Activated CD8-positive, alpha-beta memory T cell treated with anti-CD3 and anti-CD28 coated beads for 1 hour (primary cell): ENCODE measurements at places on chromosomes 12 and 14.

DNA sequence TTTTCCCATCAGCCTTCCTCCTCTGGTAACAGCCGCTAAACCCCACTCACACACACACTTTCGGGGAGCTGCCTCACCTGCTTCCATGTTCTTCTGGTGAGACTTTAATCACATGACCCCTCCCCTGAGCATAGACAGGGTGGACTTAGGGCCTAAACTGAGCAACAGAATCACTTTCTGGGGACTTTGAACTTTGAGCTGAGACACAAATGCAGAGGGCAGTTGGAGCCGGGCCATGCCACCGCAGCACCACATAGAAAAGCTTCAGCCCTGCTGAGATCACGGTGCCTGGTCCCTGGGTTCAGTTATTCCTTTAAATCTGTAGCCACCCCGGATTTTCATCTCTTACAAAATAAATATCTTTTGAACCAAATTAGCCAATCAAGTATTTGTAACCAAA, 18.4 kb upstream of the MAP3K9 start:
- DNase-seq: no peak

DNA sequence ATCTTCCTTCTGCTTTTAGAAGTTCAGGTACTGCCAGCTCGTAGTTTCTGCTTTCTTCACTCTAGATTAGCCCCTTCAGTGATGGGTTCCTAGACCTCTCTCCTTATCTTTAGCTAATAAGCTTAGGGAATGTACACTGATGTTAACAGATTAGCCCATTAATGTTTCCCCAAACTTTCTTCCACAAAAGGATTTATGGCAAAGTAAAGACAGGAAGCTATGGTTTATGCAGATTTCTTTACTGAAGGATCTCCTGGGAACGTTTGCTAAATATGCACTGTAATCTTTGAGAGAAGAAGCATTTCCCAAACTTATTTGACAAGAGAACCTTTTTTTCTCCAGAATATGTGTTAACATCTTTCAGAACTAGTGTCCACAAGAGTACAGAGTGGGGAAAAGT, 4.2 kb downstream of the SOCS4 start:
- no peak for DNase-seq

DNA sequence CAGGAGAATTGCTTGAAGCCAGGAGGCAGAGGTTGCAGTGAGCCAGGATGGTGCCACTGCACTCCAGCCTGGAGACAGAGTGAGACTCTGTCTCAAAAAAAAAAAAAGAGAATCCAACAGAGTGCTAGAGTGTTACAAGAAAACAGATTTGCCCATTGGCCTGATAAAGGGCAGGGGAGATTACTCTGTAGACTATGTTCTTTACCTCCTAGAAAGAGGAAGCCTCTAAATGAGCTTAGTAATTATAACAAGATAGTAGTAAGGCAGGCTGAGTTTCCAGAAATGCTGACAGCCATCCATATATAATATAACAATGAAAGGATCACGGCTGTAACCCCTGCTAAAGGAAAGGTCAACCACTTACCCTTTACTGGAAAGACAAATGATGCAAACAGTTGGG, 24.4 kb downstream of the AK7 start:
- no peak for DNase-seq

GRCh38 chr14:96852823-96853422, 55.7 kb downstream of the VRK1 start:
- no peak for DNase-seq

- DNase-seq: no peak
Measured at GRCh38 chr14:104698688-104699425, 9.4 kb downstream of the INF2 start.

GRCh38 chr14:99137913-99138571, 134.0 kb downstream of the BCL11B start:
- DNase-seq: no peak

GRCh38 chr12:67034110-67034879, 234.9 kb upstream of the CAND1 start:
- DNase-seq: no peak

DNA sequence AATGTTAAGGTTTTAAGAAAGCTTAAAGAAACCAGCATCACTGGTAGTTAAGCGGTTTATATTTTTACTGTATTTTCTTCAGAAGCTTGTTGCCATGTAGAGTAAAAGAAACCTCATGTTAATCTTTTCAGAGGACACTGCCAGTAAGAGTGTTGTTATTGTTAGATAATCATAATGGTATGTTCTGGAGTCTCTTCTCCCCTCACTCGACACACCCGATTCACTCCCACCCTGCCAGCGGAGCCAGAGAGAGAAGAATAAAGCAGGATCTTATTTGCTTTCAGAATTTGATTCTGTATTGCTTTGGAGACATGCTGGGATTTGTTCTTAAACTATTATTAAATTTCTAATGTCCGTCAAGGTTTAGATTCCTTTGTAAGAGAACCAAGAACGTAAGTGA, 113.7 kb downstream of the SAMD4A start:
- no peak for DNase-seq

DNA sequence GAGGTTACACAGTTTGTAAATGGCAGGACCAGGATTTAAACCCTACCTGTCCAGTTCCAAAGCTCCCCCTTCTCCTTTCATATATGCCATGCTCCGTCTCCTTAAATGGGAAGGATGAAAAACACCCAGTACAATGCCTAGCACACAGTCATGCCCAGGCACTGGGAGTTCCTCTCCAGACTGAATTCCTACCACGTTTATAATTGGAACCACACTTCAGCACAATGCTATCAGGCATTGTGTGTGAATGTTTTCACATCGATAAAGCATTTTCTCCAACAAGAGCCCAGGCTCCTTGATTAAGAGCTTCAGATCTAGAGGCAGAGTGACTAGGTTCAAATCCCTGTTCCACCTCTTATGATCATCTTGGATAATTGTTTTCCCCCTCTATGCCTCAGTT, 2.7 kb upstream of the NUAK1 start:
- DNase-seq: no peak

DNA sequence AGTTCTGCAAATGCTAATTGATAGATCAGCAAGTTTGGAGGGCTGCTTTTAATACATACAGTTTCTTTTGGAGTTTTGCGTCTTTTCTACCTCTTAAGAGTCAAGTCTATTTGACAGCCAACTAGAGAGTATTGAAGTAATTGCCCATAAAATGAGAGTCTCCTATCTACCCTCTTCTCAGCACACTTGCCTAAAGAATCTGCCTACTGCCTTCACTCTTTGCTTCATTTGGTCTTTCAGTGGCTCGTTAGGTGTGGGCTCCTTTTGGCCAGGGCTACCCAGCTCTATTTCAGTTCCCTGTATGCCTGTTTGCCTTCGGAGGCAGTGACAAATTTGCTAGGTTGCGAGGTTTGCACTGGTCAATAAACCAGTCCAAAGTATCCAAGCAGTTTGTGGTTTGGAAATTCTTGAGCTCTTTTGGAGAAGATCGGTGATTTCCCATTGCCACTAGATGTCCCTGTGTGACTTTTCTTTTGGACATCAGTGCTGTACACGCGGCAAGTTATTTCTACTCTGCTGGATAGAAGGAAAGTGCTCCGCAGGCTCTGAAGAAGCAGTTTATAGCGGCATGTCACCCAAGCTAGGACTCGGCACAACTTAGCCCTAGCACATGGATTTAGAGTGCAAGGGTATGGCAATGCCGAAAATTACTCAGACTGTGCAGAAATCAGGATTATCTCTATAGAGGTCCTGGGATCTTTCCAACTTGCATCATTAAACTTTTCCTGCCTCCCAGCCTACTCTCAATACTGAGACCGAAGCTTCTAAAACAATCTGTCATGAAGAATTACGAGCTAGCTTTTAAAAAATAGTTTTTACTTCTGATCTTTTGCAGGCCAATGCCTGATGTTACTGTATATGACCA, 38.6 kb downstream of the MGST1 start:
- DNase-seq: no peak

DNA sequence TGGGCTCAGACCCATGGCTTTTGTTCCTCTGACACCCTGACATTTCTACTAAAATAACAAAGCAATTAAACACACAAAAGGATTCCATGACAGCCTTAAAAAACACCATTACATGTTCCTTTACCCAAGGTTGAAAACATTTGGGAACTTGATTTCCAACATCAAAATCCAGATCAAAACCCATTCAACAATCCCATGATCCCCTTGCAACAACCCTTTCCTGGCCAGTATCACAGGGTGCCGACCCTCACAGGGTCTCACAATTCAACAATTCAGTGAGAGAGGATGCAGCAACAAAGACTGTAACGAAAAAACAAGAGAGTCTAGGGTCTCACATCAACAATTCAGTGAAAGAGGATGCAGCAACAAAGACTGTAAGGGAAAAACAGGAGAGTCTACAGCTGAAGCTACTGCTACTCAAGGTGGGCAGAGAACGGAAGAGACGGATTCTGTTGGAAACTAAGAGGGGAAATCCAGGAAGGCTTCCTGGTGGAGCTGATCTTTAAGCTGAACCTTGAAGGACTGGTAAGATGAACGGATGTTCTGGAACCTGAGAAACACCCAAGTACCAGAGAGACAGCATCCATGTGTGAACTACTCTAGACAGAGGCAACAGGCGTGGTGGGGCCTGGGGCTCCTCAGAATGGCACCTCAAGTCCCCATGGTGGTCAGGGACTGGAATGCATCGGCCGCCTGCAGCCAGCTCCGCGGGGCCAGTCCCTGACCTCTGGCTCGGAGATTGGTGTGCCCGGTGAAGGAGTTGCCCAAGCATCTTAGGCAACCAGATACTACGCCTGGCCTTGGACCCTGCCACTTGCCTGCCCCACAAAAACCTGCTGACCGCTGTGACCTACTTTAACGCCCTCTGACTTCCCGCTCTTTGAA, 22.7 kb upstream of the ZFP36L1 start:
- no peak for DNase-seq

DNA sequence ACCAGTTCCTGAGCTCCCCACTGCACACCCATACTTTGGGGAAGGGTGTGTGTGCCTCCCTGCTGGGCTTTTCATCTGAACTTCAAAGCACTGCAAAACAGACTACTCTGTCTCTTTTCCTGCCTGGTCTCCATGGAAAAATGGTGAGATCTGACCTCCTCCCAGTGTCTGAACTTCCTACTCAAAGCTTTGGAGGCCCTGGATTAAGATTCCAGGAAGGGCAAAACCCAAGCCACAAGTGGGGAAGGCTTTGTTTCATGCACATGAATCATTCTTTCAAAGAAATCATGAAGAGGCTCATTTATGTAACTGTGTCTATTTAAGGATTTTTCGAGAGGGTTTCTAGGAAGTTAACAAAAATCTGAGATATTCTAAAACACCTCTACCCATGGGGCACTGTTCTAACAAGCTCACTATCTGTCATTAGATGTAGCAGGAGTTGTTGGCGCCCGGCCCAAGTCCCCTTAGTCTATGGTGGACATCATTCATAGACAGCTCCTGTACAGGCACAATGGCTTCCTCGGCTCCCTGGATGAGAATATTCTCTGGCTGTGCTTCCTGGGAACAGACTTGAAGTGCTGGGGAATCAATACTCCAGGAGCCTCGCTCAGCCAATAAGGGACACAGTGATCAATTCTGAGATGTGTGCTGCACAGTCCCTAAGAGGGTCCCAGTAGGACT, 224.0 kb downstream of the KTN1 start:
- DNase-seq: no peak

DNA sequence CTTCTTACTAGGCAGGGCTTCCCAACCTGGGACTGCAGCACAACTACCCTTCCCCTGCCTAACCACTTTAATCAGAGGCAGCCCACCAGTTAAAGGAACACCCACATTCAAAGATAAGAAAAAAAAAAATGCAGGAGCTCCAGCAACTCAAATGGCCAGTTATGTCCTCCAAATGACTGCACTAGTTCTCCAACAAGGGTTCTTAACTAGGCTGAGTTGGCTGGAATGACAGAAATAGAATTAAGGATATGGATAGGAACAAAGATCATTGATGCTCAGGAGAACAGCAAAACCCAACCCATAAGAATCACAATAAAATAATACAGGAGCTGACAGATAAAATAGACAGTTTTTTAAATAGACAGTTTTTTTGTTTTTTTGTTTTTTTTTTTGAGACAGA, 154.2 kb downstream of the PLCZ1 start:
- DNase-seq: no peak

- no peak for DNase-seq
Measured at GRCh38 chr14:50953502-50953901, 9.2 kb upstream of the PYGL start.

DNA sequence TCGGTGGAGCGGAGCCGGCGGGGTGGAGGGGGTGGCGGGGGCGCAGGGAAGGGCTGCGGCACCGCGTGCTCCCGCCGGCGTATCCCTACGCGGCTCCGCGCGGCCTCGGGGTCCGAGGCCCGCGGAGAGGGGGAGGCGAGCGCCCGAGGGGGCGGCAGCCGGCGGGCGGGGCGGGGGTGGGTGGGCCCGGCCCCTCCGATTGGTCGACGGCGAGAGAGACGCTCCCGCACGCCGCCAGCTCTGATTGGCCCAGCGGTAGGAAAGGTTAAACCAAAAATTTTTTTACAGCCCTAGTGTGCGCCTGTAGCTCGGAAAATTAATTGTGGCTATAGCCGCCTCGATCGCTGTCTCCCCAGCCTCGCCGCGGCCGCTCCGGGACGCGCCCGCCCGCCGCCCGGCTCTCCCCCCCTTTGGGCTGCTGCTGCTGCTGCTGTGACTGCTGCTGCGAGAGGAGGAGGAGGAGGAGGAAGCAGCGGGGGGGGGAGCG, at the start of gene FOXG1:
Gene FOXG1, plus strand, starts transcription at position 319 of the 487 bp plus-strand sequence. CDS start 493 bp downstream, outside the sequence.
- DNase-seq: no peak
